ENCODE measurements at places on chromosomes 11 and 22.

DNA sequence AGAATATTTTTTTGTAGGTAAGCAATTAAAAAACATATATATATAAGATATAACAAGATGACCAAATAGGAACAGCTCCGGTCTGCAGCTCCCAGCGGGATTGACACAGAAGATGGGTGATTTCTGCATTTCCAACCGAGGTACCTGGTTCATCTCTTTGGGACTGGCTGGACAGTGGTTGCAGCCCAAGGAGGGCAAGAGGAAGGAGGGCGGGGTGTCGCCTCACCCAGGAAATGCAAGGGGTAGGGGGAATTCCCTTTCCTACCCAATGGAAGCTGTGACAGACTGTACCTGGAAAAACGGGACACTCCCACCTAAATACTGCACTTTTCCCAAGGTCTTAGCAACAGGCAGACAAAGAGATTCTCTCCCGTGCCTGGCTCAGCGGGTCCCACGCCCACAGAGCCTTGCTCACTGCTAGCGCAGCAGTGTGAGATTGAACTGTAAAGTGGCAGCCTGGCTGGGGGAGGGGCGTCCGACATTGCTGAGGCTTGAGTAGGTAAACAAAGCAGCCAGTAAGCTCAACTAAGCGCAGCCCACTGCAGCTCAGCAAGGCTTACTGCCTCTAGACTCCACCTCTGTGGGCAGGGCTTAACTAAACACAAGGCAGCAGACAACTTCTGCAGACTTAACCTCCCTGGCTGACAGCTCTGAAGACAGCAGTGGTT lies 163.8 kb downstream of the CWF19L2 start:
- no peak for DNase-seq

- DNase-seq, result no peak
Observed at GRCh38 chr22:42931421-42932196, 74.5 kb upstream of the ARFGAP3 start.

DNA sequence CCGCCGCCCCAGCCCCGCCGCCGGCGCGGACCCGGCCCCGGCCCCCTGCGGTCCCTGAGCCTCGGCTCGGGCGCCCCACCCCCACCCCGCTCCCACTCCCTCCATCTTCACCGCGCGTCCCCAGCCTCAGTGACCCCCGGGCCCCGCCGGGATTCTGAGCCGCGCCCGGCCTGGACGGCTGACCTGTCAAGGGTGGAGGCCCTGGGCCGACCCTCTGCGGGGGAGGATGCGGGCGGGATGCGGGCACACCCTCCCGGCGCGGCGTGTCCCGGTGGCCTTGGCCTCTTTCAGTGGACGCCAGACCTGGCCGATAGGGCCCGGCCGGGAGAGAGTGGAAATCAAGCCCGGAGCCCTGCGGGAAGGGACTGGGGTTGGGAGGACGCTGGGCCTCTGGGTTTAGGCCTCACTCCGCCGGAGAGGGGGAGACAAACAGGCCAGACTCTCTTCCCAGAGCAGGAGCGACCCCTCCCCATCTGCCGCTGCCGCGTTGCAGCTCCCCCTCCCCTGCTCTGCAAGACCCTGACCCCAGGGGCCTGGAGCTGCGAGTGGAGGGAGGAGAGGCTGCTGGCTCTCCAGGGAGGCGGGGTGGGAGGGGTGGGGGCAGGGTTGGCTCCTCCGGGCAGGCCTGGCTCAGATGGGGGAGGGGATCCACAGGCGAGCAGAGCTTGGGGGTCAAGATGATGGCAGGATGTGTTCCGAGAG lies 525 bp downstream of the MAPK8IP2 start:
- DNase-seq, result no peak

GRCh38 chr22:30301995-30302809 lies 12.9 kb upstream of the CASTOR1 start:
- no peak for DNase-seq

GRCh38 chr11:25769287-25769686 lies 562.6 kb upstream of the ANO3 start:
- DNase-seq, result no peak

DNA sequence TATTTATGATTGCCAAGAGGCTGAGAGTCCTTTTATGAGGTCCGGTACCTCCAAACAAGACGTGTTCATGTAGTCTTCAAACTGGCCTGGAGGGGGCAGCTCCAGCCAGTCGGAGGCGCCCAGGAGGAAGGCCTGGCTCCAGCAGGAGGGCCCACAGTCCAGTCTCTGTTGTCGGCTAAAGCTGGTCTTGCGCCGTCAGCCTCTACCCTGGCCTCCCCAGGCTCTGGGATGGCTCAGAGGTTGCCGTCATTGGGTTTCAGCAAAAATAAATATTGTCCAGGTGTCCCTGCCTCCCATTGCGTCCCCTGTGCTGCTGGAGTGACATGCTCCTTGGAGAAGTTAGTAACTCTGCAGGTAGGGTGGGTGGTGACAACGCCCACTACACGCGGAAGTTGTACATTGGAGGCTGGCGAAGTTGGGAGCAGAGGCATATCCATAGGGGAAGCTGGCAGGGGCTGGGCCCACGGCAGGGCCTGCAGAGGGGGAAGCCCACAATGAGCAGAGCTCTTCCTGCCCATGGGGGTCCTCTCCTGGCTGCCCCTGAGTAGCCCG lies 1.0 kb upstream of the SLC25A1 start:
- peak; percentile 66 for DNase-seq

DNA sequence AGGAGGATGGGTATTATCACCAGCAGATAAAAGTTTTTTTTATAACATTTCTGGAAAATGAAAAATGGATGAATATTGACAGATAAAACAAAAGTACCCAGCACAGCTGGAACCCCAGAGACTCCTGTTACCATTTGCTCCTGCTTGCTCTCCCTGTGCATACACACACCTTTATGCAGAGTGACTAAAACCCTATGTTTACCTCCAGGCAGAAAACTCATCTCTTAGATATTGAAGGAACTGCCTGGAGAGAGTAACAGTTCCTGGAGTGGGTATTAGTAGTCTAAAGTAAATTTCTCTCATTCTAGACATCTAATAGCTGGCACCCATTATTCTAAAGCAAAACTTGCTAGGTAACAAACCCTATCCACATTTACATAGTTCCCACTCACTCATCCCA lies 38.0 kb downstream of the CYP2R1 start:
- DNase-seq, result no peak

DNA sequence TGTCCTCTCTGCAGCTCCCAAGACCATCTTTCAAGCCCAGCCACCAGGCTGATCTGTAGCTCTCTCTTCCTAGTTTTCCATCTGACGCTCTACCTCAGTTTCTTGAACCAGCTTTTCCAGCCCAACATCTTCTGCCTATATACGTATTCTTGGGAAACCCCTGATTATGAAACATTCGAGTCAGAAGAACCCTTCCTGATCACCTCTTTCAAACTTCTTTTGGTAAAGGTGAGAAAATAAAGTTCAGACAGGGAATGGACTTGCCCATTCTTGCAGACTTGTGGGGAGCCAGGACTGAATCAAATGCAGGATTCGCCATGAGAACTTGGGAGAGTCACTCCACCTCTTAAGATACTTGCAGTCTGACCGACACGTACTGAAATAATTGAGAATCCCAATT lies 169.5 kb upstream of the NARS2 start:
- no peak for DNase-seq

- DNase-seq, result no peak
Observed at GRCh38 chr11:60922906-60923305, 1.4 kb upstream of the TMEM132A start.

- no peak for DNase-seq
Observed at GRCh38 chr11:100630898-100631297, 56.2 kb upstream of the ARHGAP42 start.

- peak; percentile 95 for DNase-seq
Observed at GRCh38 chr22:31211862-31212730, at the start of gene LIMK2. Gene LIMK2 (plus strand): TSS chr22:31212298. CDS start chr22:31212409, 111 bp downstream.

- DNase-seq, result no peak
Observed at GRCh38 chr22:36447632-36448031, 33.8 kb downstream of the TXN2 start.

DNA sequence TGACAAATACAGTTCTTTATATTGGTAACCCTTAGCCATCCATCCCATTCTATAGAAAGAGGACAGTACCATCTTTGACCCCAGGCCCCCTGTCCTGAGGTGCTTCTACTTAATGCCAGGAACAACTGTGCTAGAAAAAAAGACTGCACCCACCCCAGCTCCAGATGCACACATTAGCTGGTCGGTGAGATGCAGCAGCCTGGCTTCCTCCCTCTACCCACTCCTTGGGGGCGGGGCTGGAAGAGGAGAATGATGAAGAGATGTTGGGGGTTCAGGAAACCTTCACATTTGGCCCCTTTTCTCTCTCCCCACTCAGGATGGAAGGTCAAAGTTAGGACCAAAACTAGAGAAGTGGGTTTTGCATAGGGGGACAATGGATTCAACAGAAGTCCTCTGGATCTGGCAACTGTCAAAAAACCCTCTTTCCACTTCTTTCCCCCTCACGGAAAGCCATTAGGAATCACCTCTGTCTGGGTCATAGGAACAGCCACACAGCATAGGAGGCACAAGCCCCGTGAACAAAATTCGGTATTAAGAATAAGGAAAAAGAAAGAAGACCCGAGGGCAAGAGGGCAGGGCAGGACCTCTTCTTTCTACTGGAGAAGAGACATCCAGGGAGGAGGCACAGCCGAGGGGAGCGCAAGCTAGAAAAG lies 755 bp downstream of the NRIP3 start:
- no peak for DNase-seq

DNA sequence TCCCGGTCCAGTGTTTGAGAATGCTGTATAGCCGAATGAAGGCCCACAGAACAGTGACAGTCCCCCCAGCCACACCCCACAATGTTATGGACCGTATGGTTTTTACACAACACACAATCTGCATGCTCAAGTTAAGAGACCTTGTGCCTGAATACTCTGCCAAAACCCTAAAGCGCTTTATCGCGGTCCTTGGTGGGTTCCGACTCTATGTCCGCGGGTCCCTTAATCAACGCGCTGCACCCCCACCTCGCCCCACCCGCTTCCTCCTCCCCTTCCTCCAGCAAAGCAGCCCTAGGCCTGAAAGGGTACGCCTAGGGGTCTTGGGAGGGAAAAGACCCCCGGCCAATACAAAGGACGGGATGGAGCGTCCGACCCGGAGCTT lies 442 bp downstream of the COPB1 start:
- no peak for DNase-seq

GRCh38 chr22:19146215-19146968 lies 1.9 kb upstream of the ESS2 start:
- DNase-seq, result no peak

GRCh38 chr22:38115423-38116205 lies 5.1 kb upstream of the BAIAP2L2 start:
- DNase-seq, result no peak

- DNase-seq, result no peak
Observed at GRCh38 chr11:75993126-75993525, 178.1 kb downstream of the UVRAG start.

DNA sequence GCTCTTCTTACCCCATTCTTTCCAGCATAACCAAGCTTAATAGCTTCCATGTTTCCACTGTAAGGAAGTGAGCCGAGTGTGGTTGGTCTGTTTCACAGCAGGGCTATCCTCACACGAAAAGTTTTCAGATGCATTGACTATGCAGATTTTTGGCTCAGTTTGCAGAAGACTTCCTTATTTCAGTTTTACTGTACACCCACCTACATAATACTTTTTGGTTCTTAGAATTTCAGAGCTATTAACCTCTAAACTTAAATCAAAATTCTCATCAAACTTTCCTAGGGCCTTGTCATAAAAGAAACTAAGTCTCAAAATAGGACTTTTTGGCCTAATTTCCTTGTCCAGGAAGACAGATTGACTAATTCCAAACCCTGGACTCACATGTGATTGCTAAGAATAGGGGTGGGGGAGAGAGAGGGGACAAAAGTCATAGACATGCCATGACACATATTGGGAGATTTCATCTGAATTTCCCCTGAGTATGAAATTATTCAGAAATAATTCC lies 7.3 kb upstream of the EHF start:
- no peak for DNase-seq

DNA sequence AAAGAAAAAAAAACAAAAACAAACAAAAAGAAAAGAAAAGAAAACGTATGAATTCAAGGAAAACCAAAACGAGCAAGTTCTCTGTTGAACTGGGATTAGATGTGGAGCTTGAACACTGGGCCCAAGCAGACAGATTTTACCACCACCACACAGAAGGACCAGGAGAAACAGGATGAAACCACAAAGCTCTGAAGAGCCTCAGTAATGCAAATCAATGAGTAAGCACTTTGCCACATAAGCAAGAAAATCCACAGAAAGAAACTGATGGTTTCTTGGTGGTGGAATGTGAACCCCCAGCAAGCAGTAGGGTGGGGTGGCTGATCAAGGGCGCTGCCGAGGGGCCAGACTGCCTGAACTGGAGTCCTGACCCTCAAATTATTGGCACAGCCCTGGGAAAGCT lies 50.9 kb upstream of the NFRKB start:
- DNase-seq, result no peak

DNA sequence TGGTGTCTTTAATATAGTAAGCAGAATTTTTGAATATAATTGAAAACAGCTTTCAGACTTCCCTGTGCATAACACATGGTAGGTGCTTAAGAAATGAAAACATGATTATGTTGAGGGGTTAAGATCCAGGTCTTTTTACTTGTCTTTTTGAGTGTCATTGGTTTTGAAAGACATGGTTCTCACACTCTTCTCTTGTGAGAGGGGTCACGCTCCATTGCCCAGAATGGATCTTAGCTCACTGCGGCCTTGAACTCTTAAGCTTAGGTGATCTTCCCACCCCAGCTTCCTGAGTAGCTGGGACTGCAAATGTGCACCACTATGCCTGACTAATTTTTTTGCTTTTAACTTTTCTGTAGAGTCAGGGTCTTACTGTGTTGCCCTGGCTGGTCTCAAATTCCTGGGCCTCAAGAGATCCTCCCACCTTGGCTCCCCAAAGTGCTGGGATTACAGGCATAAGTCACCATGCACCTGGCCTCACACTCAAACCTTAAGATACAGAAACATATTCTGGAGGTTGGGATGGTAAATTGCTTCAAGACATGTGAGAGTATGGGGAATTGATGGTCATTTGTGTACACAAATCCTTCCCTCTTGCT lies 1.4 kb downstream of the SPCS2 start:
- DNase-seq, result no peak

GRCh38 chr11:35968386-35969088 lies 24.7 kb downstream of the LDLRAD3 start:
- DNase-seq, result no peak

- DNase-seq, result no peak
Observed at GRCh38 chr11:16815047-16815767, 76.8 kb downstream of the C11orf58 start.

DNA sequence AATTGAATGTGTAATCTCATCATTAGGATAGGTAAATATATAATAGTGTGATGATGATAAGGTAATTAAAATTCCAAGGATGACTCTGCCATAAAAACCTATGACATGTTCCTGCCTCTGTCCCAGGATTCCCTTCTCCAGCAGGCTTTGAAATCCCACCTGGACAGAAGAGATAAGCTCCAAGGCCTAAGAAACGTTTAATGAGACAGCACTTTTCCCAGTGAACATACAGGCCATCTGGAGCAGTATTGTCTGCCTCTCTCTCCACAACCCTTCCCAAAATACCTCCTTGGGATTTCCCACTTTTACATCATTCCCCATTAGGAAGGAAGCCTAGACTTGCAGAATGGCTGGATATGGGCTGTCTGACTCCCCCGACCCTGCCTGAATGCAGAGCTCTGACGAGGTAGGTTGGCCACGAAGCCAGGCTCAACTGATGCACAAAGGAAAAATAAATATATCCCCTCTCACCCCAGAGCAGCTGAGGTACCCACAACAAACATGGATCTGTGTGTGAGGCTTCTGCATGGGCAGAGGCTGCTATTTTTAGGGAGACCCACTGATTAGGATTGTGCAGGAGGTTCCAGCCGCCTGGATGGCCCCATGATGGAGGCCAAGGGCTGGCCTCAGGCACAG lies 71.0 kb downstream of the TMPRSS5 start:
- DNase-seq, result no peak

GRCh38 chr11:76835928-76836612 lies 24.6 kb upstream of the ACER3 start:
- no peak for DNase-seq

All from CD8-positive, alpha-beta memory T cell (primary cell).